ENCODE measurements at places on chromosomes 3 and 15.

DNA sequence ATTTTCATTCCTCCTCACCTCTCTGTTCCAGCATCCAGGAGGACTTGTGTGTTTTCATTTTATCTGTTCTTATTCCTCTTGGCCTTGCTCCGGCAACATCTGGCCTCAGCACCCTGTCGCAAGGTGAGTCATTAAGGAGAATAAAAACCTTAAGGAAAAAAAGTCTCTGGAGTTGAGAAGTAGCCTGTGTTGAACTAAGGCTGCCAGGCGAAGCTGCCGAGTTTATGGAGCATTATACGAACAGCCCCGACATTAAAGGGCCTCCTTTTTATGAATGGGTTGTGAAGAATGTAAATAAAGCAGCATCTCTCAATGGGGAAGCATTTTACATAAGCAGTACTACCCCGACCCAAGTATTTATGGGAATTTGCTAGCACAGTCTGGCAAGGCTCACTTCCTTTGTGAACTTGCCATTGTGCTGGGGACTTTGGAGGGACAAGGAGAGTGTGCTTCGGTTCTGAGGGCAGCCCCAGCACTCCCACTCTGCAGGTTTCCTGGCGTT, 4.7 kb downstream of the BAHD1 start:
- DNase-seq, result no peak

GRCh38 chr3:67458408-67458807, 196.0 kb downstream of the SUCLG2 start:
- DNase-seq, result no peak

- DNase-seq, result no peak
Measured at GRCh38 chr3:107425033-107425432, 47.8 kb downstream of the CCDC54 start.

- no peak for DNase-seq
Measured at GRCh38 chr3:177827511-177828207, 630.4 kb upstream of the TBL1XR1 start.

DNA sequence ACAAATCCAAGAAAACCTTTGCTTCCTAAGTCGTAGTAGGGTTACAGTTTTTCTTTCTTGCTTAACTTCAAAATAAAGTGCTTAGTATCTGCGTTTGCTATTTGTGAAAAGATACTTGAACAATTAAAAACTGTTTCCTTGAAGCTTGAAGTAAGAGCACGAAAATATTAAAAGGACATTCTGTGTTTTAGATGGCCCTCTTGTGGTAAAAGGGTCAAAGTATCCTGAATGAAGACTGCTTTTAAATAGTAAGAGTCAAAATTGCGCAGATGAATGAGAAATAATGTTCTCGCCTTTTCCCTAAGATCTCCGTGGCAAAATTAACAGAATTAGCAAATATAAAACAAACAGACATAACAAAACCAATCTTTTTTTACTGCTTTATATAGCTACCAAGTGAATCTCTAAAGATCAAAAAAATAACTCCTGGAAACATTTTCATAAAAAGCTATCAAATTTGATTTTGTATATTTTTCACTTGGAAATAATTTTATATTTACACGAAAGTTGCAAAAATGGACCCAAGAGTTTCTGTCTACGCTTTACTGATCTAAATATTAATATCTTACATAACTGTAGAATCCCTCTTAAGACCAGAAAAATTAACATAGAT, 175.4 kb downstream of the MBNL1 start:
- no peak for DNase-seq

DNA sequence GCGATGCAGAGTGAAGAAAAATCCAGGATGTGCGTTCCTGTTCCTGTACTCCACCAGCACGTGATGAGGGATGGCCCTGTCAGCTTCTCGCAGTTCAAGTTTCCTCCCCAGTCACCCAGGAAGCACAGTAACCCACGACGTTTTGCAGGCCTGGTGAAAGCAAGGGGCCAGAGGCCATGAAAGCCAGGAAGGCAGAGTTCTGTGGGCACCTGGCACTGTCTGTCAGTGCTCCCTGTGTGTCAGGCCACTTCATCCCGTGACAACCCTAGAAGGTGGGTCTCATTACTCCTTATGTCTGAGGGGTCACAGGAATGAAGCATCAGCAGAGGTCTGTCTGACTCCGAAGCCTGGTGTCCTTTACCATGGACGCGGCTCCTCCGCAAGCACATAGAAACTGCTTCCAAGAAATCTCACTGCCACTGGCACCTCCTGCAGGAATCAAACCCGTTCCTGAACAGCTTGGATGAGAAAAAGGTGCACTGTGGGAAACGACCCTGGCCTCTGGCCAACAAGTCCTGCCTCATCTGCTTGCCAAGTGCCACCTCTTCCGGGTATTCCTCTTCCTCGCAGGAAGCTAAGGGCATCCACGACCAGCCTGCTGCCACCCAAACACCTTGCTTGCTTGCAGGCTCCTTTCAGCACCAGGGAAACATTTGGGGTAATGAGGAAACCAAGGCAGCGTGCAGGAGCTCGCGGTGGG, 14.6 kb downstream of the RAB43 start:
- no peak for DNase-seq

- no peak for DNase-seq
Measured at GRCh38 chr3:36197151-36197550, 183.2 kb upstream of the STAC start.

GRCh38 chr3:26106228-26106627, 316.3 kb downstream of the OXSM start:
- DNase-seq, result no peak

DNA sequence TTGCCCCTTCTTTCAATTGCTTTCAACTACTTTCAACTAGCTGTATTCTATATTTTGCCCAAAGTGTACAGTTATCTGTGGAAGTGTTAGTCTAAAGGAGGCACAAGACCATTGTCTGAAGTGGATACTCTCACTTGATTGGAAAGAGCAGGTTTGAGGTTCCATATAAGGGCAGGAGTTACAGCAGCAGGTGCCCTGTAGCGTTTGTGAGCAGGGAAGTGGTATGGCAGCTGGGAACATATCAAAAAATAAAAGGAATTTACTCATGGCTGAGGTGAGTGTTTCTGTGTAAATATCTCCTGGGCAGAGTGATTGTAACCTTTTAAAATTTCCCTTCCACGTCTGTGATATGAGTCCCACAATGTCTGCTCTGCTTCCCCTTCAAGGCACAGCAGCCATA, 38.5 kb upstream of the DNAJC13 start:
- DNase-seq, result no peak

GRCh38 chr15:66401130-66402021, 14.7 kb downstream of the MAP2K1 start:
- DNase-seq, result peak; percentile 14

GRCh38 chr15:97174886-97175540, 785.5 kb upstream of the ARRDC4 start:
- DNase-seq, result no peak

DNA sequence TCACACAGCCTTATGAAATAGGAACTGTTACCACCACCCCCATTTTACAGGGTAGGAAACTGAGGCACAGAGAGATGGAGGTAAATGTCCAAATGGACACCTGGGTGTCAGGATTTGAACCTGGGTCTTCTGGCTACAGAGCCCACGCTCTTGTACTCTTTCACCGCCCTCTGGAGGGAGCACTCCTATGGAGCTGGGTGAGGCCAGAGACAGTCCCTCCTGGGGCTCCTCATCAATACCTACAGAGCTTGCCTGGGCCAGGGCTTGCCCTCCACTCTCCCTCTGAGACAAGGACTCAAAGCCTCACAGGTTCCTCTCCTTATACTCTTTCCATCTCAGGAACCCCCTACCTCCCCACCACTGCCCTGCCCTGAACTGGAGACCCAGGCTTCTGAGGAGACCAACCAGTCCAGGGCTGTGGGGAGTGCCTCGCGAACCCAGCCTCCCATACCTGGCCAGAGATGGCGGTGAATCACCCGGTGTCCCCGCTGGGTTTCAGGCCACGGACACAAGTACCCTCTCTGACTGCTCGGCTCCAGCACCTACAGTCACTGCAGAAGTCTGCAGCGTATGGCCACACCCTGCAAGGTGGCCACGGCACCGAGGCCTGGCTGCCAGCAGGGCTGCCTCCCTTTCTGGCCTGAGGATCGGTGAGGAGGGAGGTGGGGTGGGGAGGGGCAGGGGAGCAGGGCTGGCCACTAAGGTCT, 22.1 kb upstream of the ATP2B2 start:
- DNase-seq, result no peak

GRCh38 chr3:30495172-30496065, 111.0 kb upstream of the TGFBR2 start:
- no peak for DNase-seq

GRCh38 chr15:42182961-42183360, 25.1 kb downstream of the VPS39 start:
- no peak for DNase-seq

DNA sequence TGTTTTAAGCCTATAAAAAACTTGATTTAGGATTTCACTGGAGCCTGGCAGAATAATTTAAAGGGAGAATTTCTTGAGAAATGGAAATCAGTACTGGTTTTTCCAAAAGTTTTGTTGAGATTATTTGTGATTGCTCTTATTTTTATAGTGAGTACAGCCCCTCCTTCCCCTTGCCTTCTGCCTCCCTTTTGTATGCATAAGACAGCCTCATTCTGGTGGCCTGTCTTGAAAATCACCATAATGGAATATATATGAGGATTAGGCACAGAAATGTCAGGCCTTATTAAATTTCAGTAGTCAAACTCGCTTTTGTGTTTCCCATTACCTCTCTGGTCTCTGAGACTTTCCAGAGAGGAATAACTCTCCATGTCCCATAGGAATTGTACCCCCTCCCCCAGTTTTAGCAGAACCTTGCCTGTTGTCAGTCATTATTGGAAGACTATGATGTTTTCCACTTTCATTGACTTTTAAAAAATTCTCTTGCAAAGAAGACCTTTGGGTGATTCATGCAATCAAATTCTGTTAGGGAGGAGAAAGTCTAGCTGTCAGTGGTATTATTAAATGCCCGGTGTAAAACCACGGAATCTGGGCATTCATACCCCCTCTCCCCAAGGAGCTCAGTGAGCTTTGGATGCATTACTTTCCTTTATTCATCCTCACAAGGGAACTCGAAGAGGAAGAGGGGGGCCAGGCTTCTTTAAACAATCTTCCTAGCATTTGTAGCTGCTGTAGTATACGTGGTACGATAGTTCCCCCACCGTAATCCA, 171.6 kb upstream of the TSC22D2 start:
- no peak for DNase-seq
